ENCODE measurements at places on chromosomes 2 and 18. TPM values are rescaled to one million over a fixed set of nuclear protein-coding genes. Genes with fewer than 3 reads are reported as not detected.

The SERPINB12 gene
- total RNA-seq: not detected

The BMP10 gene
- not detected for total RNA-seq

The IL1B gene
- 8.9 TPM for total RNA-seq

The EPG5 gene
- total RNA-seq: 30.4 TPM

- DNase-seq: no peak
Measured at GRCh38 chr2:97740590-97741182, 27.3 kb downstream of the ZAP70 start.

GRCh38 chr2:180925700-180926099 is 54.7 kb upstream of the UBE2E3 start:
- DNase-seq: no peak

DNA sequence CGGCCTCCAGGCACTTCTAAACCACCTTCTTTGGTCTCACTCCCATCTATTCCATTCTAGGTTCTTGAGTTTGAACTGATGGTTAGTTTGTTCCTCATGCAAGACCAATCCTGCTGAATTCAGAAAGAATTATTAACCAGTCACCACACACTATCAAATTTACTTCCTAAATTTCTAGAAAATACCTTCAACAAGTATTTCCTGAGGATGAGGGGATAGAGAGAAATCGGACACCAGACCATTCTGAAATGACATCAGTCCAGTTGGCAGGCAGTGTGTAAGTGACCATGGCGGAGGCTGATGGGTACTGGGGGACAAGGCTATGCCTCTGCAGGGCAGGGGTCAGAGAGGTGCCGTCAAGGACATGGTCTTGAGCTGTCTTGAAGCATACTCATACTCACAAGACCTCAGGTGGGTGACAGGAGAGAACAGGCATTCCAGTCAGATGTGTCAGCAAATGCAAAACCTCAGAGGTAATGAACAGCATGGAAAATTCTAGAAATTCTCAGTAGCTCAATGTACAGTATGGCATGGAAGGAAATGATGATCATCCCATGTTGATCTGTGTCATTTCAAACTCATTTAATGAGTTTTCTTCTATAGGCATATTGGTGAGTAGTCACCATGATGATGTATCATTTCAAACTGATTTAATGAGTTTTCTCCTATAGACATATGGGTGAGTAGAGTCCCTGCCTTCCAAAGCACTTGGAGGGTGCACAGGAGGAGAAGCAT is 119.6 kb downstream of the DDX1 start:
- no peak for DNase-seq

DNA sequence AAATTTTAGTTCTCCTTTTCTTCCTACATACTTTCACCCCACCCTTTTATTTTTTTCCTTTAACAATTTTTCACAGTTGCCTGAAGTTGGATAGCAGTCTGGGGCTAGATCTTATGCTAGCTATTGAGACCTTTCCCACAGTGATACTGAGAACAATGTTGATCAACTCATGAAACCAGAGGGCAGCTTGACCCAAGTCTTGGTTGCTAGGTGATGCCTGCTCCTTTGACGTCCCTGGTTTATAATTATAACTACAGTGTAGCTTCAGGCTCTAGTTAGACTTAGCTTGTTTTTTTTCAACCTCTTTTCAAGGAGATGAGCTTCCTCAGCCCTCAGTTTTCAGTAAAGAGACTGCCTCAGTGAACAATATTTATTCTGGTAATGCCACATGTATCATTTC is 648.5 kb downstream of the IRS1 start:
- no peak for DNase-seq

- no peak for DNase-seq
Measured at GRCh38 chr2:65666156-65666725, 233.8 kb upstream of the SPRED2 start.

DNA sequence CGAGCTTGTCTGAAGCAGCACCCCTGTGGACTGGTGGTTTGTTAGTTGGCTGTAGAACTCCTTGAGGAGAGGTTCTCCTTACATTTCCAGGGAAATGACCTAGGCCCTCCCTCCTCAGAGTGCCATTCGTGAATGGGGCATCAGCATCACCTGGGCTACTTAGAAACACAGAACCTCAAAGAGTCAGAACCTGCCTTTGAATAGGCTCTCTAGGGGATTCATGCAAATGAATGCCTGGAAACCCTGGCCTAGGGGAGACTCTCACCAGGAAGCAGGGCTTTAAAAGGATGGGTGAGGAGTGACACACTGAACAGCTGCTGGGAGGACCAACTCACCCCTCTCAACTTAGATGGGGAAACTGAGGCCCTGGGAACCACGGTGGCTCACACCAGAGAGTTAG is 2.1 kb upstream of the MOCOS start:
- DNase-seq: no peak

DNA sequence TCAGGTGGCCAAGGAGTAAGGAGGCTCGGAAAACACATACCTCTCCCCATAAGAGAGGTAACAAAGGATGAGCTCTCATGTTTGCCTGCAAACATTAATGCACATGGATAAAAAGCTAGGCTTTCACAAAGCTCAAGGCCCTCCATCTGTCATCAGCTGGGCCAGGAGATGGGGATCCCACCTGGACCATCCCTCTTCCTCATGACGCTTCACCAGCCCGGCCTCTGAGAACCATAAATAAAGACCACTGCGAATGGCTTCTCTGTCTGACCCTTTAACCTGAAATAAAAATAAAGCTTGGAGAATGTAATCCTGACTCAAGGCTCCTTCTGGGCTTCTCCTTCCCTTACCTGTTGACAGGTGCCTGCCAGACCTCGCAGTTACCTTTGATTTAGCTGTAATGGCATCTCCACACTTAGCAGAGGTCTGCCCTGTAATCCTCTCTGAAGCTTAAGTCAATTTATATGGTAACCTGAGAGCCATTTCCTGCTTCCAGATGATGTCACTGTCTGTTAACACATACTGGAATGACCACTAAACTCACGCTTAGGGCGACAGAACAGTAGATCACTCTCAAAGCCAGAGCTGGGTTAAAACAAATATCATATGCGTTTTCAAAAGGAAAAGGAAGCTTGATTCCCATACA is 29.3 kb upstream of the FOXI3 start:
- DNase-seq: no peak

Data from glomerular endothelial cell (primary cell).